Stimulated activated CD4-positive, alpha-beta T cell treated with anti-CD3 and anti-CD28 coated beads, TNF-alpha, amount 100 ng/mL, for 1 hour (primary cell): ENCODE measurements at places on chromosomes 1 and 21.

GRCh38 chr1:164768619-164769018, 209.6 kb downstream of the PBX1 start:
- DNase-seq: no peak

GRCh38 chr1:31576743-31577455, 584 bp downstream of the TINAGL1 start:
- no peak for DNase-seq

- no peak for DNase-seq
Measured at GRCh38 chr1:88800382-88801051, 90.8 kb downstream of the GTF2B start.

DNA sequence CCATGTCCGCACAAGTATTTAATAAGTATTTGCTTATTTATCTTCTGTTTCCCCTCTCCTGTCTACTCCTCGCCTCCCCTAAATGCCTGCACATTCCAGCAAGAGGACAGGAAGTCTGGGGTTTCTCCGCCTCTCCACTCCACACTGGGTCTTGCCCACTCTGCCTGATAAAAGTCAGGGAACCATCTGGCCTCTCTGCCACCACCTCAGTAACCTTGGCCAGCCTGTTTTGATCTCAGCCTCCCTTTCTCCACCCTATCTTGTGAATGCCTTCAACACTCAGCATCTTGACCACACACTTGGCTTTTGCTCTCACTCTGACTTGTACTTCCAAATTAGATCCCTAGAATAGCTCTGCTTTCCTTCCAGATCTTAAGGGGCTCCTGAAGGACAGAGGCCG, 165.3 kb upstream of the UBE2U start:
- DNase-seq: no peak

- no peak for DNase-seq
Measured at GRCh38 chr1:87044840-87045239, 130.4 kb downstream of the HS2ST1 start.
